Retina (tissue), 1 donor: ENCODE measurements at places on chromosomes 12 and 14.
A peak's percentile ranks its signal among the peaks of the same experiment; 100 is the strongest.

GRCh38 chr12:120466560-120467315, 2.8 kb downstream of the SRSF9 start:
- DNase-seq: peak; percentile 70

DNA sequence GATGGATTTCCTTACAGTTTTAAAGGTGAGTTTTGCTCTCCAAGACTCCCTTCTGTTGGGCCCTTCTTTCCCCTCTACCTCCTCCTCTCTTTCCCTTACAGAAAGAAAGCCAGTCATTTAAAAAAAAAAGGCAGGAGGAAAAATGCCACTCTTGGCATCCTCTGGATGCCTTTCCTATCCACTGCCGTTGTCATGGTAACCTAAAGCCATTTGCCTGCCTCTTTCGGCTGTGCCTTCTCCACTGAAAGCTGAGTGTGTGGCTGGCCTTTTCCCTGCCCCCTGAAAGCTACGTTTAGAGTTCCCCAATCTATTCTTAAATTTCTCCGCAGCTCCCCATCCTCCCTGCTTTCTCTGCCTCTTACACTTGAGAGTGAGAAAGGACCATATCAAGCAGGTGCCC, 67.1 kb downstream of the TUNAR start:
- DNase-seq: peak; percentile 47

DNA sequence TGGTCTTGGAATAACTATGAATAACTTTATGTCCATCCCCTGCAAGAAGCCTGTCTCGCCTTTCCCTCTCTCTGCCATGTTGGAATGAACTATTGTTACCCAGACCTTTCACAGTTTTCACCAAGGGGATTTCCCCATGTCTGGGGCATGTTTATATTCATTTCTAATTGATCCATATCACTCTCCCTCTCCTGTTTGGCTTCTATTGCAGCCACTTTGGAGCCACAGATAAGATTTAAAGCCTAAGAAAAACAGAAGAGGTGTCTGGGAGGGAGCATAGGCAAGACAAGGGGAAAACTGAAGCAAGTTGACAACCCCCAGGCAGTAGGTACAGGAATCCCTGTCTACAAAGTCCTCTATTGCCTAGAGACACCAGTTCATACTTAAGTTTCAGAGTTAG, 41.0 kb upstream of the FOXJ2 start:
- DNase-seq: no peak

DNA sequence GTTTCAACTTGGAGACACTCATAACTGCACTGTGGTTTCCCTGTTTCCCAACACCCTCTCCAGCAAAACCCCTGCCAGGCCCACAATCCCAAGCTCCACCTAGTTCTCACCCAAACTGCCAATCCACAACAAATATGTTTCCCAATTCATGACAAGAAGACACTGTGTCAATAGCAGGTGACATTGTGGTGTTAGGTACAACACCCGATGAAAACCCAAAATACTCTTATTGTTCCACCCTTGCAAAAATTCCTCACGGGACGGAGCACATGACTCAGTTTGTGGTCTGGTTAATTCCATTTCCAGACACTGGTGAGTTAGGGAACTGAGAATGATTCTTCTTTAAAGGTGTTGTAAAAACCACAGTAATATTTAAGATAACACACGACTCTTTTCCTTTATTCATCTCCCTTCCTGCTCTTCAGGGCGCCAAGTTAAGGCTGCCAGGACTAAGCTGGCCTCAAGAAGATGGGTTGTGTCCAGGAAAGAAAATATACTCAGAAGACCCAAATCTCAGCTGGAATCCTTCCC, 735.5 kb downstream of the MED13L start:
- DNase-seq: no peak

GRCh38 chr14:51621654-51622053, 30.1 kb upstream of the FRMD6 start:
- no peak for DNase-seq

DNA sequence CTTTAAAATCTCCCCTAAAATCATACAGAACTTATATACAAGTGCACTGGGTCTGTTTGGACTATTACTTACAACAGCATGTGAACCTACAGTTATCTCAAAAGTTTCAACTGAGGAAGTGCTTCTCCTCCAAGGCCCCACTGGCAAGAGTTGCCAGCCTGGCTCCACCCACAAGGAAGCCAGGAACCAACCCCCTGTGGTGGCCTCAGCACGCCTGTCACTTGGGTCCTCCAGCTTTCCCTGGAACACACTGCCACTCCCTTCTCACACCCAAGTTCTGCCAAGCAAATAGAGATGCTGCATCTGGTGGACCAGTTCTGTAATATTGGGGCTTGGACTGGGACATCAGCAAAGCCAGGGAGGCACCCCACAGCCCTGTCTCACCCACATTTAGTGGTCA, 115.4 kb downstream of the GCH1 start:
- DNase-seq: no peak

DNA sequence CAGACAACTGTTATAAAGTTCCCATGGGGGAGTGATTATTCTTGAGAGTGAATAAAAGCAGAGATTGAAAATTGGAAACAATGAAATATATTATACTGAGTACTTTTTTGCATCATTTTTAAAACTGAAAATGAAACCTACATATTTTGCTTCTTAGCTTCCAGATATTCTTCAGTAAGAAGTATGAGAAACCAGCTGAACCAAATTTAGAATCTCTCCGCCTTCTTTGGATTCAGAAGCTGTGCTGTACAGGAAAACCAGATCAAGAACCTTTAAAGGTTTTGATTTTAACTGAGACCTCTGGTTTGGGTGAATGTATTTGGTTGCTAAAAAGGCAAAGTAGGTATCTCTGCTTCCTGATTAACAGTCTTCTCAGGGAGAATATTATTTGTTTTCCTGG, 109.4 kb downstream of the AKAP6 start:
- no peak for DNase-seq

GRCh38 chr12:19539836-19540235, 100.5 kb downstream of the AEBP2 start:
- DNase-seq: no peak

GRCh38 chr12:75414671-75415070, 23.8 kb downstream of the GLIPR1L2 start:
- DNase-seq: no peak

DNA sequence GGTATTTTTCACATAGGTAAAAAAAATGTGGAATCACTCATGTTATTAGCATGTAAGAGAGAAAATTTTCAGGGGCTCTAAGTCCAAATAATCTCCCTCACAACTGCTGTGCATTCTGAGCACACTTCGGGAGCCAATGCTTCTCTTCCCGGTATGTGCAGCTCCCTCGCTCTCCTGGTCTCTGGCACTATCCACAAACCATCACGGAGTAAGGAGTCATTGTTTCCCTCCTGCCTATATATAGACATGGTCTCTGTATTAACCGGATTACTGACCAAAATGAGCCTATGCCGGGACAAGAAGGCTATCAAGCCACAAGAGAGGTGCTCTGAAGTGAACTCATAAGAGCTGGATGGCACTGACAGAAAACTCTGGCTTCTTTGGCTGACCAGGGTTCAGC, 13.4 kb downstream of the HECTD4 start:
- no peak for DNase-seq

DNA sequence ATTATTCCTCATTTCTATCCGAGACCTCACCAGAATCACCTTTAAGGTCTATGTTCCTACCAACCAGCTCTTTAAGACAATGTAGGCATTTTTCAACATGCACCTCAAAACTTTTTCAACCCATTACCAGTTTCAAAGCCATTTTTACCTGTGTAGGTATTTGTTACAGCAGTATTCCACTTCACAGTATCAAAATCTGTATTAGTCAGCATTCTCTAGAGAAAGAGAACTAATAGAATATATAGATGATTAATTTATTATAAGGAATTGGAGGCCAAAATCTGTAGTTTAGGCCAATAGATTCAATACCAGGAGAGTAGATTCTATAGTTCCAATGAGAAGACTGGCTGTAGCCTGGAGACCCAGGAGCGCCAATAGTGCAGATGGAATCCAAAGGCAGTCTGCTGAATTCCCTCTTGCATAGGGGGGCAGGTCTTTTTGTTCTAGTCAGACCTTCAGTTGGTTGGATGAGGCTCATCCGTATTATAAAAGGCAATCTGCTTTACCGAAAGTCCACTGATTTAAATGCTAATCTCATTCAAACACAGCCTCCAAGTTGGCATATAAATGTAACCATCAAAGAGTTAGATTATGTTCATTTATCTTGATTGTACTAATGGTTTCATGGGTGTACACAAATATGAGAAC, 151.6 kb upstream of the SYT1 start:
- no peak for DNase-seq

GRCh38 chr12:7110661-7111060, 1.6 kb upstream of the C1RL start:
- no peak for DNase-seq

- DNase-seq: no peak
These were observed 59.6 kb downstream of the DIP2B start for GRCh38 chr12:50564237-50564947.

DNA sequence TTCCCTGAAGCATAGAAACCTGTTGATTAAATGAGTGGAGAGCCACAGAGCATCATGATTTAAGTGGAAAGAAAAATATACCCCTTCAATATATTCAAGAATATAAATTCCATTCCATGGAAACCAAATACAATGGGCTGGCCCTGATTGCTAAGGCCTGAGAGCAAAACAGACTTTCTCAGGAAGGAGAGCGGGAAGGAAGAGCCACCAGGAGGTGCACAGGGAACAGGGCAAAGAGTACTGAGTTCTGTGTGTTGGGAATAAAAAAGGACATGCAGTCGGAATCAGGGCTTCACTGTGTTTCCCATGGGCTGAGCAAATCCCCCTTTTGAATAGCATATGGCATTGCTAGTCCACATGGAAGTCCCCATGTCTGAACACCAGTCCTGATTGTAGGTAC, 69.7 kb upstream of the PLEKHG3 start:
- DNase-seq: no peak
